ENCODE measurements at places on chromosomes 6 and 20.

GRCh38 chr6:88361298-88361697 lies 195.2 kb upstream of the CNR1 start:
- no peak for DNase-seq

DNA sequence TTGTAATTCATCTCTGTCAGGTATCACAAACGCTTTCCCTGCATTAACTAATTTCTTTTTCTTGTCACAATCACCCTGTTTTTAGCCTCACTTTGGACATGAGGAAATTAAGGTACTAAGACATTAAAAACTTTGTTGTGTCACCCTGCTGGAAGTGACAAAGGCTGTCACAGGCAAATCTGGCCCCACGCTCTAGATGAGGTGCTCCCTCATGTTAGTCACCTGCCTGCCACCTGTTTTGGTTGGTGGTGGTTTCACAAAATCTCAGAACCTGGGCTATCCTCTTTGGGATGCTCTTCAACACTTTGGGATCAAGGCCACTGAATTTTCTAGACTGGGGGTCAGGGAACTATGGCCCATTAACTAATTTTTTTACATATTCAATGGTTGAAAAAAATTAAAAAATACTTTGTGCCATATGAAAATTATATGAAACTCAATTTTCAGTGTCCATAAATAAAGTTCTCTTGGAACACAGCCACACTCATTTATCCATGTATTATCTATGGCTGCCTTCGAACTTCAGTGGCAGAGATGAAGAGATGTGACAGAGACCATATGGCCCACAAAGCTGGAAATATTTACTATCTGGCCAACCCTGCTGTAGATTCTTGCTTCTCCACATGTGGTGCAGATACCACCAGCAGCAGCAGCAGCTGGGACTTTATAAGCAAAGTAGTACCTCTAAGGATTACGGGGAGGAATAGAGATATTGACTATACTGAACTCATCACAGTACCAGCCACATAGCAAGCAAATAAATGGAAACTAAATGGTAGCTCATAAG lies 16.1 kb upstream of the TNFAIP3 start:
- no peak for DNase-seq

DNA sequence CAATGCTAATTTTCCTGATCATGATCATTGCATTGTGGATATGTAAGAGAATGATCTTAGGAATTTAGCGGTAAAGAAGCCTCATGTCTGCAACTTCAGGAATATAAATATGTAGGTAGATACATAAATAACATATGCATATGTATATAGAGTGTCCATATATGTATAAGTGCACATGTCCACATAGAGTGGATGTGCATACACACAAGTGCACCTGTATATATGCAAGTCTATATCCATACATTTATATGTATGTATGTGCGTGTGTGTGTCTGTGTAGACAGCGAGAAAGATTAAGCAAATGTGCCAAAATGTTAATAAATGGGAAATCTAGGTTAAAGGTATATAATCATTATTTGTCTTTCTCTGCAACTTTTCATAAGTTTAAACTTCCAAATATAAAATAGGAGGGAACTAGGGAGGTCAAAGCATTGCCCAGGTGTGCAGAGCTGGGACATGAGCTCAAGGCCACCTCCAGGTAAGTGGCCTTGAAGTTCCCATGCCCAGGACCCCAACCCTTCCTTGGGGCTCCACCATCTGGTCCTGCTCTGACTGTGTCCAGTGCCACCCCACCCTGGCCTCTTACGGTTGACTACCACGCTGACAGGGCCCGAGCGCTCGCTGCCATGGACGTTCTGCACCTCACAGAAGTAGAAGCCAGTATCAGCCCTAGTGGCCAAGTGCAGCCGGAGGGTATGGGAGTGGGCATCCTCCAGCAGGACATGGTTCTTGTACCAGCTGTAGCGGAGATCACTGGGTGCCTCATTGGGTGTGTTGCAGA lies 9.6 kb downstream of the SIGLEC1 start:
- no peak for DNase-seq

GRCh38 chr6:34709386-34709785 lies 12.8 kb upstream of the ILRUN start:
- DNase-seq = no peak

DNA sequence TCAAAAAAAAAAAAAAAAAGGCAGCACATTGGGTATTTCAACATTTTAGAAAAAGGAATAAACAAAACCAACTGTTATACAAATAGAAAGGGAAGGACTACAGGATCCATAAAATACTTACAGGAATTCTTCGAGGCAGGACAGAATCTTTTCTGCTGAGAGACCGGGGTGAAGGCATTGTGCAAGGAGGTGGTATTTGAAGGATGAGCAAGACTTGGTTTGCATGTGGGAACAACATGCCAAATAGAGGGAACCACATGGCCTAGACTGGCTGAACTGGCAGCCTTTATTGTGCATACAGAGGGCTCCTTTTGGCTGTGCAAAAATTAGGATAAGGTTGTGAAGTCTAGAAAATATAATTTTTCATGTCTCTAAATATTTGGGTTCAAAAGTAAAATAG lies 62.9 kb downstream of the SCAND1 start:
- no peak for DNase-seq

GRCh38 chr6:124590001-124590400 lies 372.2 kb upstream of the RNF217 start:
- no peak for DNase-seq

GRCh38 chr6:165040440-165040839 lies 269.0 kb downstream of the C6orf118 start:
- no peak for DNase-seq

- no peak for DNase-seq
Measured at GRCh38 chr6:72748759-72749158, 126.9 kb downstream of the KCNQ5 start.

DNA sequence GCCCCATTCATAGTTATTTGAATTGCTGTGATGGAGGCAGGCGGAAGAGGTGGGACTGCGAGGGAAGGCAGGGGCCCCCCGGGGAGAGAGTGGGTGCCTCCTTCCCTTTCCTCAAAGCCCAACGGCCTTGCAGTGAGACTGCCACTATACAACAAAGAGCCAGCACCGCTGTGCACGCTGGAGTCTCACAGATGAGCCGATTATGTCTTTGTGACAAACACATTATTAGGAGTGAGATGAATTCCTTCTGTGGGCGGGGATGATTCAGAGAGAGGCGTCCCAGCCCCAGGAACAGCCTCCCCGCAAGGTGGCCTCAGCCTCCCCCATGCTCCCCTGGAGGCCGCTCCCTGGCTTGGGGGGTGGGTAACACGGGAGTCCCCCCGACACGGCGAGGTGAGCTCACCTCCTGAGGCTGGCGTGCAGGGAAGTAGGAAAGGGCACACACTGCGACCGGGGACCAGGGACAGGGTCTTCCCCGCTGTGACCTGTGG lies 26.7 kb downstream of the NTSR1 start:
- no peak for DNase-seq

- DNase-seq = no peak
Measured at GRCh38 chr20:9198460-9198859, 129.6 kb downstream of the PLCB4 start.

- DNase-seq = no peak
Measured at GRCh38 chr20:50272030-50272723, 81.5 kb downstream of the CEBPB start.

DNA sequence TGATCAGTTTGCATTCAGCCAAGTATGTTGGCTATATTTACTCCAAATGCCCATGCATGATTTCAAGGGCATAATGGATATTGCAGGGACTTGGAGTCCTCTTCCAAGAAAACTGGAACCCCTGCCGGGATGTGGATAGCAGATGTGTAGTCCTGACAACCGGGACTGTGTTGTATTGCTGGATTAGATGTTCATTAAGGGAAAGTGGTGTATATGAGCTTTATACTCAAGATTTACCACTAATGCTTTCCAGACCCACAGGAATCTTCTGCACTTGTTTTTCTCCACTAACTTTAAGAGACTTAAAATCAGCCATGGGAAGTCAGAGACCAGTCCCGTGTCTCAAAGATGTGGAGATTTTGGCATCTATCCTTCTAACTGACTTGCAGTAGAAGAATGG lies 770.9 kb downstream of the HDGFL1 start:
- DNase-seq = no peak

GRCh38 chr6:13418844-13419243 lies 68.6 kb downstream of the GFOD1 start:
- no peak for DNase-seq

- DNase-seq = no peak
Measured at GRCh38 chr6:141988327-141988726, 144.4 kb upstream of the GJE1 start.

GRCh38 chr6:119040636-119041035 lies 37.8 kb downstream of the FAM184A start:
- no peak for DNase-seq

DNA sequence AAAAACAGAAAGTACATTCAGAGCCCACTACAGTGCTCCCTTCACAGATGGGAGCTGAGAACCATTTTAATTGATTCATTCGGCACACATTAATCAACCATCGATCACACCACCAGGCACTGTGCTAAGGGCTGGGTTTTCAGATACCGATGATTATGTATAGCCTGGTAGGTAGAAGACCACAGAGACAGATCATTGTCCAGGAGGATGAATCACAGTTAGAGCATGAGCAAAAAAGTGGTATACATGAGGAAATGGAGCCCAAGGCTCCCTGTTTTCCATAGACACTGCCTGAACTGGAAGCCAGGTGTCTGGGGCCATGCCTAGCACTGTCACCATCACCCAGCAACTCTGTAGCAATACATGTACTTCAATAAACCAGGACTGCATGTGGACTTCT lies 9.0 kb upstream of the PRDM1 start:
- no peak for DNase-seq

GRCh38 chr6:46323312-46323965 lies 152.7 kb upstream of the ENPP5 start:
- no peak for DNase-seq

- DNase-seq = no peak
Measured at GRCh38 chr6:112330071-112330878, 16.9 kb upstream of the RFPL4B start.

DNA sequence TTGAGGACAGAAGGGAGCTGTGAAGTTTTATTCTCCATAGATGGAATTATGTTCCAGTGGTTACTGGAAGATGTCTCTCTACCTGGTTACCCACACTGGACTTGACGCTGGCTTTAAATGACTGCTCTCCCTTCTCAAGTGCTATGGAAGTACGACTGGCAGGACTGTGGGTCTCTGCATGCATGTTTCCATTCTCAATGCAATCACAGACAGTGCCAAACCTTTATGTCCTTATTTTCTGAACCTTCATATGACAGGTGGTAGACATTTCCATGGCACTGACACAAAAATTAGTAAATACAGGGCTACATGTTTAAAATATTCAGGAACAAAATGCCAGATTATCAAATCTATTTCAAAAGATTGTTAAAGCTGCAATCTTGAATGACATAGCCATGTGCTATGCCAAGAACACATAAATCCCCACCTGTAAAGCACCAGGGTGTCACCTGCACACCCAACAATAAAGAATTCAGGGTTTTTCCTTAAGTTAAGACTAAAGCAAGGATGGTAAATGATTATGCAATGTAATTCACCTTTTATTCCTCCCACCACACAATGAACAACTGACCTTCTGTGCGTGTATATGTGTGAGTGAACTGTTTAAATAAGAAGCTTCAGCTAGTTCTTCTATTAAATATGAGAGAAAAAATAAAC lies 153.3 kb upstream of the ENPP5 start:
- DNase-seq = no peak

- DNase-seq = no peak
Measured at GRCh38 chr6:3176562-3177355, 19.4 kb upstream of the TUBB2A start.

DNA sequence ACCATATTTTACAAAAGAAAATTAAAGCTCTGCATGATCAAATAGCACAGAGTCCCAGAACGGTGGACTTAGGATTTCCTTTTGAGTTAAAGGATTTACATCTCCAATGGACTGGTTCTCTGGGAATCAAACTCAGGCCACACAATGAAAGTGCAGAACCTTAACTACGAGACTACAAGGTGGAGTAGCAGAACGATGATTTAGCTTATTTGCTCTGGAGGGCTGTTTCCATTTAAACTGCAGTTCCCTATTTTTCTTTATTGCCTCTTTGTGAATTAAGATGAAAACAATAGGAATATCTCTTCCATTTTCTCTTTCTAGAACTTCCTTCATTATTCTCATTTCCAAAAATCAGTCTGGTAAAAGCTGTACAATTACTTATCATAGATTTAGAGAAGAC lies 65.7 kb downstream of the TFAP2B start:
- DNase-seq = no peak

DNA sequence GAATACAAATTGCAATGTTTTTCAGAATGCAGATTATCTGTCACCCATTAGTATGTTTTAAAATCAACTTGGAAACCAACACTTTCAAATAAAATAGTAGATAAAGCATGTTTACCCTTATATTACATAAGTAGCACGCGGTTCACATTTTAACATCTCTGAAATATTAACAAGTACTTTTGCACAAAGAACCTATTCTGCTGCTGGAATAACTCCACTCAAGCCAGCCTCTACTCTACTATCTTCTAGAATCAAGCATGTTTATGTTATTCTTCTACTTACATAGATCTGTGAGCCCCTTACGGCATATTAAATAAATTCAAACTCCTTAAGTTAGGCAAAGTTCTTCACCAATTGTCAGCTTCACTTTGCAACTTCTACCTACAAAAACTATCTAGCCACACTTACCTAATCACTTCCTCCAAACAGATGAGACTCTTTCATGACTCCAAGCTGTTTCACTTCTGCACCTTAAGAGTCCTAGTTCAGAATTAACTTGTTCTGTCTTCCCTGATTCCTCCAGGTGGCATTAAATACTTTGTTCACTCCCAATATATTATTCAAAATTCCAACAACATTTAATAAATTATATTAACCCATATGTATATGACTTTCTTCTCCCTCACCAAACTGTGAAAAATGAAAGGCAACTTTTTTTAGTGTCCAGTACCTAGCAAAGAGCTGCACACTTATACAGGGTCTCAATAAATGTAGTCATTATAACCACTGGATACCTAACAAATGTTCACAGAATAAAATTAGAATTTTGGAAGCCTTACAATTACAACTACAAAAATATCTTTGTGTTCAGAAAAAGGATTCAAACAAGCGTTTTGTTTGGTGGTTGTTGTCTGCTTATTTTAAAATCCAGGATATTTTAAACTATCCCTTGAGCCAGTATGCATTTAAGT lies 12.1 kb downstream of the CEP85L start:
- DNase-seq = no peak

GRCh38 chr6:73923905-73924485 lies 228.0 kb downstream of the CD109 start:
- no peak for DNase-seq

DNA sequence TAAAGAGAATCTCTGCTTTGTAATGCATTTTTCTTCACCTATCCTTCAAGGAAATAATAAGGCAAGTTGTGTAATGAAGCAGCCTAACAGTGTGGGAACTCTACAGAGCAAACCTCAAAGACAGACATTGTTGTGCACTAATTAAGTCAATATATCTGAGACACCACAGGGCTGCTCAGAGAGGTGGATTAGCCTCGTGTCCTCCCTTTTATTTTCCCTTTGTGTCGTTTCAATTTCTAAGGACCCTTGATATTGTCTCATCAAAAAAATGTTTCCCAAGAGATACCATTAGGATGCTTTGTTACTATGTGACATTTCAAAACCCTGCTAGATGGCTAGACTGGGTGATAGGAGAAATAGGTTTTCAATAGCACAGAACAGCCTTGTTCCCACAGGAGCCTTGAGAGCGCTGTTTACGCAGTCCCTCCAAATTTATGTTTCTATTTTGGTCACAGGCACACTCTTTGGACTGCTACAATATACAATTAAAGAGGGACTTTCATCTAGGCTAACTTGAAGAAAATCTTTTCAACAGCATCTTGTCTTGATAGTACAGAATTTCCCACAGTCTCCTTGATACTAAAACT lies 23.1 kb downstream of the UBE3D start:
- DNase-seq = no peak

- DNase-seq = no peak
Measured at GRCh38 chr6:108115598-108116058, 41.1 kb upstream of the OSTM1 start.

GRCh38 chr6:127102299-127102698 lies 16.2 kb upstream of the RSPO3 start:
- DNase-seq = no peak
